GM04503 (cell line): ENCODE measurements at places on chromosomes 11 and 22.

DNA sequence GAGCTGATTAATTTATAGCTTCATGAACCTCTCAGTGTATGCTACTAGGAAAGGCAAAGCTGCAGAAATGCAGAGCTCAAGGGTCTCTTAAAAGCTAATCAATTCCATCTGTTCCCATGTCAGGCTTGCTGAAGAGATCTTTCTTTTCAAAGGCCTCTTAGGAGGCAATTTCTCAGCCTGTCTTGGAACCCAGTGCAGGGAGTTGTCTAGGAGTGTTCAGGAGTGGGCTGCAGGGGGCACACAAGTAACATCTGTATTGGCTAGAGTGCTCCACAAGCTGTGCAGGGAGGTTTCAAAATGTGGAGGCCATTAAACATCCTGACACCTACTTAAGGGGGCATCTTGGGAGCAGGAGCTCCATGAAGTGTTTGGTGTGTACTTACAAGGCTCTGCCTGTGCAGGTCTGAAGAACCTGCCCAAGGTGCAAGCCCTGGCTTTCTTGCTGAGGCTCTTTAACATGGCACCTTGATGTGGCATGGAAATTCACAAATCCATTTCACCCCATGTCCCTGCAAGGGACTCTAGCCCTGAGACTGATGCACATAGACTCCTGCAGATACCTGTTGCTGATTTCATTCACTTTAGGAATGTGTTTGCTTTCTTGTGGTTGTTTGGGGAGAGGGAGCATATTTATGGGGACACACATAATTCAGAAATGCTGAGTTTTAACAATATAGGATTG, 134.7 kb downstream of the ME3 start:
- no peak for DNase-seq

- no peak for DNase-seq
Observed at GRCh38 chr11:35852056-35852455, 91.8 kb upstream of the LDLRAD3 start.

DNA sequence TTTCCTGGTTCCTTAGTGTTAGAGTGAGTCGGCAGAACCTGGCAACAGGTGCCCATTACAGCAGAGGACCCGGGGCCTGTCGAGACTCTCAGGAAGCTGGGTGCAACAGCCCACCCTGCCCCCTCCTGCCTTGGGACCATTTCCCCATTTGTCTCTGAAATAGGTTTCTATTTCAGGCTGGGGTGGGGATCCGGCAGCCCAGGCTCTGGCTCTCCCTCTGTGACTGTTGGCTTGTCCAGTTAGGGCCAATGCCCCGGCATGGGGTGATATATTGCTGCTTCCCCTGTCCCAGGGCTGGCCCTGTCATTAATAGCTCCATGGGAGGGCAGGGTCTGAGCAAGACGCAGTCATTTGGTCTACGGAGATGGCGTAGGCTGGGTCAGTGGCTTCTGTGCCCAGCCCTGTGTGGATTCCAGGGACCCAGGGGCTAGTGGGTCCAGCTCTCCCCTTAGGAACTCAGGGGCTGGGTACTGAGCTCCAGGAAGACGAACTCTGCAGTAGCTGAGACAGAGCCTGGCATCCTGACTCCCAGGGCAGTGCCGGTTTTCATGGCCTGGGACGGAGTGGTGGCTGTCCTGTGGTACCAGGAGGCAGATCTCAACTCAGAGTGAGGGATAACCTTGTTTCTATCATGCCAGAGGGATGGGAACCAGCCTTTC, 2.7 kb downstream of the P2RY6 start:
- DNase-seq = no peak

- peak; percentile 87 for DNase-seq
Observed at GRCh38 chr22:44309137-44309536, 3.6 kb downstream of the SHISAL1 start.

GRCh38 chr11:41578421-41579051, 119.1 kb upstream of the LRRC4C start:
- DNase-seq = no peak

DNA sequence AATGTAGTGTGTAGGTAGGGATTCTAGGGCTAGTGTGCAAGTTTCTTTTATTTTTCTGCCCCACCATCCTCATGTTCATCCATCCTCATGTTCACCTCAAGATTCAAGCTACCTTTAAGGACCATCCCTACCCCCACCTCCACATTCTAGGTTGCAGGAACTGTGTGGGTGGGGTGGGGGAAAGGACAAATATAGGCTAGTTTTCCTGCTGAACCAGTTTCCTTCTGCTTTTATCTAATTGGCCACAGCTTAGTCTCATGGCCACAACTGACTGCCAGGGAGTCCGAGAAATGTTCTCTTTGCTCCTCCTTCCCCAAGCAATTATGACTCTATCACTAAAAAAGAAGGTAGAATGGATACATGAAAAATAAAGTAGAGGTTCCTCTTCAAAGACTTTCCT, 179.0 kb upstream of the LARGE1 start:
- DNase-seq = no peak
